Large intestine (tissue), 12 donors: ENCODE measurements at places on chromosomes 12 and 14. TPM values are rescaled to one million over a fixed set of nuclear protein-coding genes. Genes with fewer than 3 reads are reported as not detected.

Gene C12orf60
- polyA plus RNA-seq = 1.8 TPM

Gene ADSS1
- polyA plus RNA-seq = 6.3 TPM

Gene RNF41
- 32.2 TPM for polyA plus RNA-seq

Gene CLEC4A
- polyA plus RNA-seq = 5.3 TPM

Gene SIX6
- not detected for polyA plus RNA-seq

Gene NR2C1
- 44.4 TPM for polyA plus RNA-seq

Gene ADCY4
- 10.5 TPM for polyA plus RNA-seq

Gene SERPINA9
- not detected for polyA plus RNA-seq

Gene AJUBA
- polyA plus RNA-seq = 22.0 TPM

Gene RPL36AL
- 319 TPM for polyA plus RNA-seq

Gene KLRF1
- polyA plus RNA-seq = 1.5 TPM

Gene RAPGEF3
- polyA plus RNA-seq = 7.9 TPM

Gene TEX52
- polyA plus RNA-seq = 2.8 TPM

Gene CYP46A1
- 1.5 TPM for polyA plus RNA-seq

Gene AQP6
- 0.49 TPM for polyA plus RNA-seq

- DNase-seq = no peak
Observed at GRCh38 chr14:91570021-91570420, 59.9 kb upstream of the PPP4R3A start.

DNA sequence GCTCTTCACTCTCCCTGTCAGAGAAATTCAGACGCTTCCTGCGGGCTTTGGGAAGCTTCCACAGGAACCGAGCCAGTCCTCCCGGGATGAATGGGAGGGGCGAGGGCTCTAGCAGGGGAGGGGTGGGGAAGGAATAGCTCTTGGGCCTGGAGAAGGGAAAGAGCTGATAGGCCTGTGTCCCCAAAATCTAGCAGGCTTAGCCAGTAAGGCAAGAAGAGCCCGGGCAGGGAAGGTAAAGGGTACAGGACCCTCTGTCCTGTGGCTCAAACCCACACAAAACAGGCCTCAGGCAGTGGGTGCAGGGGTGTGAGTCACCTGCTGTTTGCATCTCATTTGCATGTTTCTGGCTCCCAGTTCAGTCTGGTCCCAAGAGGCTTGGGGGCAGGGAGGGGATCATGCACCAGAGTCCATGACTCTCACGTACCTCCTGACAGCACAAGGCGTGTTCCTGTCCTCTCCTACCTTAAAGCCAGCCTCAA, 8.7 kb upstream of the SMUG1 start:
- DNase-seq = no peak

GRCh38 chr12:49236423-49236822, 28.5 kb upstream of the TUBA1C start:
- no peak for DNase-seq

DNA sequence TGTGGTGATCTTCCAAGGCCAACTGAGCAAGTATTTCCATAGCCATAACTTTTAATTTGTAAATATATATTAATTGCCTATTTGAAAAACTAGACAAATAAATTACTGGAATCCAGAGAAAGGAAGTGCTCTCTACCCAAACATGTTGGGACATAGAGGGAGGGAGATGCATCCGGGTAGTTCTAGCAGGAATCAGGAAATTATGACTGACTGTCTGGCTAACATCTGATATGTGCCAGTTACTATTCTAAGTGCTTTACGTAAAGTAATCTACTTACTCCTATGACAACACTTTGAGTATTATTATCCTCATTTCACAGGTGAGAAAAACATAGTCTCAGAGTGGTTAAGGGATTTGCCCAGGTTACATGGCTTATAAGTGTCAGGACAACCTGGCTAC, 147.7 kb upstream of the VASH1 start:
- no peak for DNase-seq

- DNase-seq = no peak
Observed at GRCh38 chr14:35921745-35922144, 95.6 kb downstream of the BRMS1L start.

DNA sequence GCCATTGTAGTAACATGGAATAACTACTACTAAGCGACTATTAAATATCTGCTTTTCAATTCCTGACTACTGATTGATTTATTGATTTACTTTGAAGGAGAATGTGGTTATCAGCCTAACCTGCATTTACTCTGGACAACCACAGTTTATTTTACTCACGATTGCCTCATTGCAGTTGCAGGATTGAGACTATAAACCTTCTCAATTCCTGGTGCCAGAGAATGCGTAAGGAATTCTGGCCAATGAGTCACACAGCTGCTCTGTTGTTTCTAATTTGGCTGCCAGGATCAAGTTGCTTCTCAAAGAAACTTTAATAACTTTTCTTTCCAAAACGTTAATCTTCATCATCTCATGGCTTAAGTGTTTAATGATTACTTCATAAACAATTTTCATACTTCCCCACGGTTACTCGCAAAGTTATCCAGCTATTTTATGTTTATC, 13.1 kb upstream of the TMTC1 start:
- DNase-seq = no peak

GRCh38 chr14:22478247-22478646, 110.8 kb downstream of the DAD1 start:
- no peak for DNase-seq

DNA sequence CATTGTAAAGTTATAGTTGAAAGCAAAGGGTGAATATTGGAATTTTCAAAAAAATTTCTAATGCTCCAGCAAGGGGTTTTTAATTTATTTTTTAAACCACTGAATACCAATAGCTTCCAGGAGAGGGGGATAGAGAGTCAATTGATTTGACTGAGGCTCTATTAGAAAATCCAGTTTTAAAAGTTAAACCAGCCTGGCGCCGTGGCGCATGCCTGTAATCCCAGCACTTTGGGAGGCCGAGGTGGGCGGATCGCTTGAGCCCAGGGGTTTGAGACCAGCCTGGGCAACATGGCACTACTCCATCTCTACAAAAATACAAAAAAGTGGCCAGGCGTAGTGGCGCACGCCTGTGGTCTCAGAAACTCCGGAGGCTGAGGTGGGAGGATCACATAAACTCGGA, 150.1 kb downstream of the SLC38A4 start:
- DNase-seq = no peak

- DNase-seq = no peak
Observed at GRCh38 chr12:46959502-46959901, 119.9 kb upstream of the PCED1B start.

DNA sequence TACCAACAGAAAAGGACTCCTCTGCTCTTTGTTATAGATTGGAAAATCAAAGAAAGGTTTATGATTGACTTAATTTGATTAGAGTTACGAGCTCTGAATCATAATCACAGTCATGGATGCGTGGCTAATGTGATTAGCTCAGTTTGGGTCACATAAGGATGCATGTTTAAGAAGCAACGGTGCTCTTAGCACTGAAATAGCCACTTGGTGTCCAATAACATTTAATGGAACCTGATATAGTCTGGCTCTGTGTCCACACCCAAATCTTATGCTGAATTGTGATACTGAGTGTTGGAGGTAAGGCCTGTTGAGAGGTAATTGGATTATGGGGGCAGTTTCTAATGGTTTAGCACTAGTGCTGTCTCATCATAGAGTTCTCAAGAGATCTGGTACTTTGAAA, 501.6 kb downstream of the SLC6A15 start:
- no peak for DNase-seq

GRCh38 chr14:85915711-85916110, 385.8 kb downstream of the FLRT2 start:
- no peak for DNase-seq

DNA sequence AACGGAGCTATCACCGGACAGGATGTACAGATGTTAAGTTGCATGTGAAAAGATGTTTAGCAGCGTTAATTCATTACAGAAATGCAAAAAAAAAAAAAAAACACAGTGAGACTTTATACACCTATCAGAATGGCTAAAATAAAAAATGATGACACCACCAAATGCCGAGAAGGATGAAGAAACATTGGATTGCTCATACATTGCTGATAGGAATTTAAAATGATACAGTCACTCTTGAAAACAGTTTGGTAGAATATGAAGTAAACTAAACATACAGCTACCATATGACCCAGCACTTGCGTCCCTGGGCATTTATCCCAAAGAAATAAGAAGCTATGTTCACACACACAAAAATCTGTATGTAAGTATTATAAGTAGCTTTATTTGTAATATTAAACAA, 574.1 kb downstream of the SLC16A7 start:
- DNase-seq = no peak

DNA sequence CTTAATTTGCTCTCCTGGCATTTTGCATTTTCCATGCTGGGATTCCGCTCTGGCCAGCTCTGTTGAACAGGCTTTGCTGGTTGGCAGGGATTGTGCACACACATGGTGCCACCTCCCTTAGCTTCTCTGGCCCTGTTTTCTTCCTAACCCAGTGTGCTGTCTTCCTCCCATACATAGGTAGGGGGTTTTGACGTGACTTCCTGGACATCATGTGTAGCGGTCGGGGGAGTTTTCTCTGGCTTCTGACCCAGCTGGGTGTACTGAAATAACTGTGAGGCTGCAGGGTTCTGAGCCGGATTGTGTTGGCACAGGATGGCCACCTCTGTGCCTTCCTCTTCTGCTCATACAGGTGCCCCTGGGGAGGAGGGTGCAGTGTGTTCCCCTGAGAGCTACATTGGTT, 25.7 kb downstream of the C14orf132 start:
- DNase-seq = no peak

DNA sequence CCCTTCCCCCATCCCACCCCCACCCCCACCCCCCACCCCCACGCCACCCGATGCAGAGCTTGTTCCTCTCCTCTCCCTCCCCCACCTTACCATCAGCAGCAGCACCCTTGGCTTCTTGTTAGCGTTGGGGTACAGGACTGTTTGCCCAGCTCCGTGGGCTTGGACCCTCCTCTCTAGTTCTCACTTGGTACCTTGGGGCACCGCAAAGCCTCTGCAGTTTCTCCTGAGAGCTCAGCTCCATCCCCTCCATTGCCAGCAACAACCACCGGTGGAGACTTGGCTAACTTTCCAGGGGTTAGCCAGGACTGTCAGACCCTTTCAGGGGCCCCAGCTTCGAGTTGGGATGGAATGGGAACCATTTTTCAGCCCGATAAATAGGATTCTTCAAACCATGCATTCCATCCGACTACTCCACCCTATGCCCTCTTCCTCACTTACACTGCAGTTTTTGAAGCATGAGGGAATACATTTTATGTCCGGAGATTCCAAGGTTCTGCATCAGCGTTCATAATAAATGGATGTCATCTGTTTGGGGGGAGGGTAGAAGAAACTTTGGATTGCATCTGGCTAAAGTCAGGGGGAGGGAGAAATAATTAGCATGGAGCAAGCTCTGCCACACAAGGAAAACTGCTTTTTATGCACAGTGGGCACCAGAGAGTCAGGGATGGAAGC, 1.1 kb downstream of the SCN8A start:
- DNase-seq = no peak

GRCh38 chr14:28676479-28676878, 90.1 kb upstream of the FOXG1 start:
- DNase-seq = no peak

- DNase-seq = no peak
Observed at GRCh38 chr12:59046763-59047534, 126.6 kb upstream of the LRIG3 start.

GRCh38 chr14:51682411-51682810, 30.7 kb downstream of the FRMD6 start:
- DNase-seq = no peak

- DNase-seq = peak; percentile 64
Observed at GRCh38 chr14:92747701-92748258, 647 bp downstream of the LGMN start.

- DNase-seq = peak; percentile 48
Observed at GRCh38 chr12:105321125-105321524, 9.4 kb upstream of the C12orf75 start.

- no peak for DNase-seq
Observed at GRCh38 chr12:116964054-116965050, 53.6 kb downstream of the FBXW8 start.

- peak; percentile 100 for DNase-seq
Observed at GRCh38 chr12:6613776-6614512, 6.8 kb upstream of the CHD4 start.

DNA sequence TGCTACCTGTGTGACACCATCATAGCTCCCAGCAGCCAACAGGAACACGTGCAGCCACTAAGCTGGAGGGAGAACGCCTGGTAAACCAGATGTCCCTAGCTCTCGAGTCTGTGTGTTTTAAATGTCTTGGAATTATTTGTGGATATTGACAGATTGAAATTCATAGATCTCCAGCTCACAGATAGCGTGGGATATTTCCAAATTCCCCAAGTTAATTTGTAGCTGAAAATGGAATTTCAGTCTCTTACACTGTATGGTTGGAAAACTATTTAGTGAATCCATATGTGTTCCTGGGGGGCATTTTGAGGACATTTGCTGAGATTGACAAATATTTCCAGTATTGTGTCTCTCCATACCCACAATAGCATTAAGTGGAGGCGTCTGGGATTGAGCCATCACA, 618.6 kb upstream of the TMEM132C start:
- no peak for DNase-seq

GRCh38 chr12:20314328-20314727, 54.0 kb upstream of the PDE3A start:
- DNase-seq = no peak

DNA sequence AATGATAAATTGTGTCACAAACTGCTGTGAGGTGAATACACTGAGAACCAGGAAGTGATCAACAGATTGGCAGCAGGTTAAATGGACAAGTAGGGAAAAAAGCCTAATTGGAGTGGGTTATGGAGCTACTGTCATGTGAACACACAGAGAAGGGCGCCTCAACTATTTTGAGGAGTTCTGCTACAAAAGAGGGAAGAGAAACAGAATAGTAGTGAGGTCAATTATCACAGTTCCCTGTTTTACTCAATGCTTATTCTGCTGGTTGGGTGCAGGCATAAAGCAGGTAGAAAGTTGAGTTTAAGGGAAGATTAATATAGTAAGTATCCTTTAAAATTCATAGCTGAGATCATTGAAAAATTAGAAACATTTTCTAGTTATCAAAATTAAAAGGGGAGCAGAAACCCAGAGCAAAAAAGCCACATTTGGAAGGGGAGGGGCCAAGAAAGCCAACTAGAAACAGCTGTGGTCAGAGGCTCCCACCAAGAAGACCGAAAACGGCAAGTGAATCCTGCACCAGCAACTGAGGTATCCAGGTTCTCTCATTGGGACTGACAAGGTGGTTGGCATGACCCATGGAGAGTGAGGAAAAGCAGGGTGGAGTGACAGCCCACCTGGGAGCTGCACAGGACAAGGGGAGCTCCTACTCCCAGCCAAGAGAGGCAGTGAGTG, 105.7 kb downstream of the ZC3H14 start:
- no peak for DNase-seq

- no peak for DNase-seq
Observed at GRCh38 chr14:105866841-105867321, 340.5 kb downstream of the TMEM121 start.

GRCh38 chr12:115752913-115753726, 524.4 kb downstream of the MED13L start:
- DNase-seq = peak; percentile 62

GRCh38 chr12:106317406-106318082, 15.0 kb downstream of the TCP11L2 start:
- no peak for DNase-seq

DNA sequence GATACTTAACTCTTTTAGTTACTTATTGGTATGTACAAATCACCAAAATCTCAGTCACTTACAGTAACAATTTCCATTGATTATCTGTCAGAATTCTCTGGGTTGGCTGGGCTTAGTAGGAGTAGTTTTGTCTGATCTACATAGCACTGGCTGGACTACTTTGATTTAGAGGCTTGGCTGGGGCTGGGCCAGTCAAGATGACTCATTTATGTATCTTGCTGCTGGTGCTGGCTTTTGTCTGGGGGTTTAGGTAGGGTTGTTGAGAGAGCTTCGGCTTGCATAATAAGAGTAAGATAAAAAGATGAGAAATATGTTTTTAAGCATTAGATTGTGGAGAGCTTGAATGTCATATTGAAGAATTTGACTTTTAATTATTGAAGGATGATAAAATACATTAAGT, 1093.7 kb downstream of the SLC6A15 start:
- DNase-seq = no peak
